ENCODE measurements at places on chromosomes 2 and 18. TPM values are rescaled to one million over a fixed set of nuclear protein-coding genes. Genes with fewer than 3 reads are reported as not detected.

DNA sequence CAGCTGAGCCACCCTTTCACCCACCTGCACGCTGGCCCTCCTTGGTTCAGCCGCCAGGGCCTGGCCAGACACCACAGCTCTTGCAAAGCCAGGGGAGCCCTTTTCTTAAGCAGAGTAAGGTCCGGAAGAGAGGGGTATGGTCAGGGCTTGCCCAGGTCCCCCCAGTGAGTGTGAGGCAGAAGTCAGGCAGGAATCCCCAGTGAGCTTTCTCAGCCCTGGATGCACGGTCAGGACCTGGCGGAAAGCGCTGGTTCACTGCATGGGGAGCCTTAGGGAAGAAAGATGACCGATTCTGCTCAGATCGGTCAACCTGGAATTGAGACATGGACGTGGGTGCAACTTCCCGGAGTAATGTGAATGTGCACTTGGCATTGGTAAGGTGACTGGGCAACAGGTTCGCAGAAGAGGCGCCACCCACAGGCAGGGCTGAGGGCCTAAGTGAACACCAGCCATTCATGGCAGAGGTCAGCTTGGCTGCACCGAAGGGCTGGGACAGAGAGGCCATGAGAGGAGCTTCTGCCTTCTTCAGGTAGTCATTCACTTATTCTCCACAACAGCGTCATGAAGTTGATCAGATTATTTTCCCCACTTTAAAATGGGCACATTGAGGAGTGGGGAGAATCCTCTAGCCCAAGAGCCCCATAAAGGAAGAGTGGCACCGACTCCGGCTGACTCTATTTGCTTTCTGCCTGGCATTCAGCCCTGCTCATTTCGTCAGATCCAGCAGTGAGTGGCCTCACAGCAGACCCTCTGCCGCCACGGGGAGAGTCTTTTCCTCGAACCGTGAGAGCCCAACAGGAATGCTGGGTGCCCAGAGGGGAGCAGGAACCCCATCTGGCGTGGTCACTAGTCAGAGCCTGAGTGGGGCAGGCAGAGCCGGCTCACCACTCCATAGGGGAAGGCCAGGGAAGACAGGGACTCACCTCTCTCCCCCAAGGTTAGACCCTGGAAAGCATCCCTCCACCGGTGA lies 35.8 kb downstream of the SCTR start:
- no peak for DNase-seq

PPP3R1 gene
- 62.8 TPM for total RNA-seq

IGFBP5 gene
- 456 TPM for total RNA-seq

DNA sequence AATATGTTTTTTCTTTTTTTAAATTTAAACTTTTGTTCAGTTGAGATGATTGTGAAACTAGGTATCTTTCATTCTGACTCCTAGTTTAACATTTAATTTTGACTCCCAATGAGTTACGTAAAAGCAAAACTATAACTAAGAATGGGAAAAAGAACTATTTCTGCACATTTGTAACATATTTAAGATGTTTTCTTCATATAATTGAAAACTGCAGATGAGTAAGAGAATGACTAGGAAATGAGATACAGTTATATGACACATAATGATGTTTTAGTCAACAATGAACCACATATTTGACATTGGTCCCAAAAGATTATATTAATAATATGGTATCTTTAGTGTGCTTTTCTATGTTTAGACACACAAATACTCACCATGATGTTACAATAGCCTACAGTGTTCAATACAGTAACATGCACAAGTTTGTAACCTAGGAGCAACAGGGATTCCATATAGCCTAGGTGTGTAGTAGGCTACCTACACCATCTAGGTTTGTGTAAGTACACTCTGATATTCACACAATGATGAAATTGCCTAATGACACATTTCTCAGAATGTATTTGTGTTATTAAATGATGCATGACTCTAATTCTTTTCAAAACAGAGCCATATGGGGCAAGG lies 12.6 kb downstream of the ERMN start:
- no peak for DNase-seq

DNA sequence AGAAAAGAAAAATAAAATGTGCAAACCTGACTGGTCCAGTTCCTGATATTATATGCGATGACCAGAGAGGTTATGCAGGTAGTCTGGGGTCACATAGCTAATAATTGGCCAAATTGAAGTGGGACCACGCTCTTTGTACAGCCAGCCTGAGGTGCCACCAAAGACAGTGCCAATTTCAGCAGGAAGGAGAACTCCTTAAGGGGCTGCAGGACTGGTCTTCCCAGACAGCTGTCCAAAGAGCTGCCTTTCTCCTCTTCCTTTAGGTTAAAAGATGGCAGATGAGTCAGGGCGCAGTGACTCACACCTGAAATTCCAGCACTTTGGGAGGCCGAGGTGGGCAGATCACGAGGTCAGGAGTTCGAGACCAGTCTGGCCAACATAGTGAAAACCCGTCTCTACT lies 95.5 kb downstream of the ACKR3 start:
- no peak for DNase-seq

CCT7 gene
- 217 TPM for total RNA-seq

VSNL1 gene
- total RNA-seq = 0.61 TPM

ASTL gene
- 0.60 TPM for total RNA-seq

DNA sequence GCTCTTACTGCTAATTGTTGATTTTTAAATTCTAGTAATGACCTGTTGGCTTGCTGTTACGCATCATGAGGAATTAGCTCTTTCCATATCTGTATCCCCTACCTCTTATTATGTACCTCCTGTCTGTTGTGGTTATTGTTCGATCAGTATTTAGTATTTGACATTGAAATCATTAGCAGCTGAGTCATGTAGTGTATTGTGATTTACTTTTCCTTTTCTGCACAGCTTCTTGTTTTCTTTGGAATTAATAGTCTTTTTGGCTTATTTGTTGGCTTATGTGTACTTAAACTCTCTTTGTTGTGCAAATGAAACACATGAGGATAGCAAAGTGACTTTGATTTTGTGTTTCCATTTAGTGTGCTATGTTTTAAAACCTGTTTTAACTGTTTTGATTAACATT lies 4.3 kb downstream of the EPB41L5 start:
- DNase-seq = no peak

All from mesothelial cell of epicardium (in vitro differentiated cells).